ENCODE measurements at places on chromosomes 1 and 21.

DNA sequence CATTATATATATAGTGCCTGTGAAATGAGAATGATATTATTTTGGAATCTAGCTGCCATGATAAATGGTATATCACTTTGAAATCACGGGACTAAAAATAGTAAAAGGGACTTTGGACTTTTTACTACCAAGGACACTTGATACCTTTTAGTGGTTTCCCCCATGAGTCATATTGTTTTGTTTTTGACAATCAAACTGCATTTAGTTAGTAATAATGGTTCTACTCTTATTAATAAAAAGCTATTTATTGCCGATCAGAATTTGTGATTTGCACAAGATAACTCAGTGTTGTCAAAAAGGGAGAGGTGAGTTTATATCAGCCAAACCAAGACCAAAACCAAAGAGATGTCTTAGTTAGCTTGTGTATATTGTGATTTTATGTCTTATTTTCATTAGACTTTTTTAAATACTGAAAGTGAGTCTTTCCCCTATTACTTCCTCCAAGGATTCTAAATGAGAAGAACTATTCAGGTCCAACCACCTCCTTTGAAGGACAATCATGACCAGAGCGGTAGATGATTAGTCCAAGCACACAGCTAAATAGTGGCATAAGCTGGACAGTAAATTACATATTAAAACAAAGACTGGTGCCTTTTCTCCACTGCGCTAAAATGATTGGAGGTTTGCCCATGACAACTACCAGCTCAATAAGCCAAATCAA is 281.7 kb upstream of the ESRRG start:
- no peak for DNase-seq

- no peak for DNase-seq
These were observed 559.8 kb downstream of the LMO4 start for GRCh38 chr1:87888446-87888845.

DNA sequence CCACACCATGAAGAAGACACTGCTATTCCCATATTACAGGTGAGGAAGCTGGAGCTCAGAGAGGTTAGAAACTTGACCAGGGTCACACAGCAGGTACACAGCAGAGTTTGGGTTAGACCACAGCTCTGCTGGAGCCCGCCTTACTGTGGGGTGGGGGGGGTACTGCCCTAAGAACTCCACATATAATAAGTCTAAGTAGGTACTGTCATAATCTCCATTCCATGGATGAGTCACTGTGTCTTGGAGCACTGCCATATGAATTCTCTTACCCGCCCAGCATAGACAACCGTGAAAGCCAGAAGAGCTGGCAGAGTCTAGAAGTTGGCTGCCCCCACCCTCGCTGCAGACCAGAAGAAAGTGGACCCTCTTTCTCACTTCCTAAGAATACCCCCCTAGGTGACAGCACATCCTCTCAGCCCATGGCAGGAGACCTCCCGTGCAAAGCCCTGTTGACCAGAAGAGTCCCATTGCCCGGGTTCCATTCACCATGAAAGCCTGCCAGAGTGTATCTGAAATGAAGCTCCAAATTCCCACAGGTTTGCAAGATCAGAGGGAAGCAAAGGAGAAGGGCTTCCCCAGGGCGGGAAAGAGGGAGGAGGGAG is 5.2 kb upstream of the PLA2G2D start:
- no peak for DNase-seq

DNA sequence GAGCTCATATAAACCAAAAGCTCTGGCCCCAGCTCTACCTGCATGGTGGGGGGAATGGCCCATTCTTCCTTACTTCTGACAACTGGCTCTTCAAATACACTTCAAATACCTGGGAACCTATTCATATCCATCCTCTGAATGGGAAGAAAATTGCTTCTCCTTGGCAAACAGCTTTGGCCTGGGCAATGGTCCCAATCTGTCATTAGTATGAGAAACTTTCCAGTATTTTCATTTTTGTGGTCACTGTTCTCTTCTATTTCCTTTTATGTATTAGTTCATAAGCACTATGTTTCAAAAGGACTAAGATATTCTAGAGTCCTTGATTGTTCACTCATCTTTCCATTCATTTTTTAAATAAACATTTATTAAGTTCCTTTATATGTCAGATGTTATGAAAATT is 5.2 kb upstream of the HSD3B2 start:
- no peak for DNase-seq

GRCh38 chr1:31580513-31580870 is 4.2 kb downstream of the TINAGL1 start:
- no peak for DNase-seq

DNA sequence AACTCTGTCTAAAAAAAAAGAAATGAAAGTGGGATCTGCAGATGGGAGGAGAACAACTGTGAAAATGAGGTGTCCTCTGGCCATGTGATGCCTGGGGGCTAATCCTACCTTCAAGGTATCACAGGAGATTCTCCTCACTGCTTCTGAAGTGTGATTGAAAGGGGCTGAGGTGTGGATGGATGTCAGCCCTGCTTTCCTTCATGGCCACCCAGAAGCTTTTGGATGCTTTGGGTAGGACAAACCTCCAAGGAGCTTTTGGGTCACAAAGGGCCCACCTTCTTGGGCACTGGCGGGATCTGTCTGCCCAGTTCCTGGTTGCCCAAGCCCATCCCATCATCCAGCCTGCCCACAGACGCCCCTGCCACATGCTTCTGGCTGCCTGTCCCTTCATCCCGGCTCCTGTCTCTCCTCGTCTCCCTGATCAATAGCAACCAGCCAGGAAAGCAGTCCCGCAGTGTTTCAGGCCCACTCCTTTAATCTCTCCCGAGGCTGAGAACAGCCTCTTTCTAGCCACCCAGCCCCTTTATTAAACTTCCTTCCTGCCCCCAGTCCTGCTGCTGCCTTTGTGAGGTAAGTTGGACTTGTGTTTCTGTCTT is 87.2 kb downstream of the MAN1C1 start:
- no peak for DNase-seq
